ENCODE measurements at places on chromosomes 1 and 21. TPM values are rescaled to one million over a fixed set of nuclear protein-coding genes. Genes with fewer than 3 reads are reported as not detected.
A peak's percentile ranks its signal among the peaks of the same experiment; 100 is the strongest.

The RAB13 gene
- 0.43 TPM for total RNA-seq

The KCNK1 gene
- total RNA-seq = 9.0 TPM

The MIXL1 gene
- not detected for total RNA-seq

The KCNN3 gene
- not detected for total RNA-seq

The PTPN14 gene
- 0.28 TPM for total RNA-seq

The HEYL gene
- not detected for total RNA-seq

The FAM3B gene
- total RNA-seq = not detected

The KDF1 gene
- total RNA-seq = not detected

The PADI4 gene
- total RNA-seq = not detected

The TRNP1 gene
- total RNA-seq = not detected

DNA sequence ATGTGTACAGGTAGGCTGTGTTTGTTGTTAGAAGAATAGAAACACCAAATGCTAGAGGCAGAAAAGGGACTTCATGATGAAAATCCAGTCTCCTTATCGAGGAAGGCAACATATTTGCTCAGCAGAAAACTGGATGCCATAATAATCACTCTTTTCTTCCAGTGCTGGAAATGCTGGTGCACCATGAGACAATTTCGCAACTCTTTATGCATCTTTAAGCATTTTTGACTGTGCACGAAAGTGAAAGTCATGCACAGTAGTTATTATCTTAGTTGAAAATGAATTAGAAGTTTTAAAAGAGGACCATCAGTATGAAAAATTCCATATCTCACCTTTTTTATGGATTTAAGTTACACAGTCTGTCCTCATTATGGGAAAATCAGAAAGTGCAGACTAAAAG, 29.1 kb downstream of the SMYD2 start:
- H3K36me3 ChIP-seq = peaks cover 6% of the 10 kb centered on the region
- H3K27me3 ChIP-seq = no peaks in the 10 kb centered on the region
- no peak overlapping the region for H3K27ac ChIP-seq
- H3K4me3 ChIP-seq = peak overlapping the region; percentile 48
- peaks cover 24% of the 10 kb centered on the region for H3K4me1 ChIP-seq
- no peak for DNase-seq

GRCh38 chr1:42993502-42994136, 35.0 kb upstream of the SLC2A1 start:
- no peaks in the 10 kb centered on the region for H3K4me1 ChIP-seq
- no peaks in the 10 kb centered on the region for H3K36me3 ChIP-seq
- H3K27ac ChIP-seq = no peak overlapping the region
- no peak overlapping the region for H3K4me3 ChIP-seq
- H3K27me3 ChIP-seq = peaks cover 2% of the 10 kb centered on the region

DNA sequence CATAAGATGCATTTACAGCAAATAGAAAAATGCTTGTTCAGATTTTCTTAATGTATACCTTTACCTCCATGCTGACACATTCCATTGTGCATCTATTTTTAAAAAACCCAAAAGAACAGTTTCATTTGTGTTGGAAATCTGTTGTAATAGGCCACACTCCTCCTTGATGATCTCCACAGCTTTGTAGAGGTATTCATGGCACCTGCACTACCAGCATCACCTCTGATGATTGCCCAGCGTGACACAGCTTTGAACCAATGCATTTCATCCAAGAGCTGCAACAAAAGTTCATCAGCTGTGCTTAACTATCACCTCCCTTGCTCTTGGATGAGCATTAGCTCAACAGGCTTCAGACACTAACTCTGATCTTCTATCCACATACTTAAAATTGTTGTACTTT, 8.2 kb downstream of the DYNLT5 start:
- peaks cover 17% of the 10 kb centered on the region for H3K27me3 ChIP-seq
- no peak overlapping the region for H3K4me3 ChIP-seq
- H3K4me1 ChIP-seq = no peaks in the 10 kb centered on the region
- no peak for DNase-seq
- H3K27ac ChIP-seq = no peak overlapping the region

GRCh38 chr1:214563881-214564280, 12.5 kb upstream of the PTPN14 start:
- no peak for DNase-seq
- no peaks in the 10 kb centered on the region for H3K36me3 ChIP-seq
- H3K27me3 ChIP-seq = peaks cover 26% of the 10 kb centered on the region

- peaks cover 31% of the 10 kb centered on the region for H3K4me1 ChIP-seq
- H3K36me3 ChIP-seq = peaks cover 4% of the 10 kb centered on the region
- peak overlapping the region; percentile 47 for H3K27ac ChIP-seq
- DNase-seq = no peak
- H3K27me3 ChIP-seq = no peaks in the 10 kb centered on the region
Observed at GRCh38 chr21:15004721-15005370, 60.0 kb downstream of the NRIP1 start.

DNA sequence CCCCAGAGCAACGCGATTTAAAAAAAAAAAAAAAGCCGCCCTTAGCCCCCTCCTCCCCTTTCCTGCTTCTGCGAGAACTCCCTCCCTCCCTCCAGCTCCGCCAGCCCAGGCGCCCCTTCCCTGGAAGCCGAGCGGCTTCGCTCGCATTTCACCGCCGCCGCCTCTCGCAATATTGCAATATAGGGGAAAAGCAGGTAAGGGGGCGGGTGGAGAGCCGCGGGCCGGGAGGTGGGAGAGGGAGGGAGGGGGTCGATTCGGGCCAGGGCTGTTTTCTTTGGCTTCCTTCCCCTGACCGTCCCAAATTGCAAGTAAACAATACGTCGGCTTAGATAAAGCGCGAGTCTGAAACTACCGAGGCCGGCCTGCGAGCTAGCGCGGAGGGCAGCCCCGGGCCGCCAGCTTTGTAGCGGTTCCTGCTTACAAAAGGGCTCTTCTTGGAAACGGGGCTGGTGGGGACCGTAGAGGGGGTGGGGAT, 408 bp downstream of the LMO4 start:
- H3K27ac ChIP-seq = peak overlapping the region; percentile 88
- peaks cover 5% of the 10 kb centered on the region for H3K27me3 ChIP-seq
- peak; percentile 63 for DNase-seq
- H3K36me3 ChIP-seq = peaks cover 30% of the 10 kb centered on the region
- peaks cover 35% of the 10 kb centered on the region for H3K4me1 ChIP-seq

- H3K36me3 ChIP-seq = no peaks in the 10 kb centered on the region
- no peaks in the 10 kb centered on the region for H3K27me3 ChIP-seq
- no peak for DNase-seq
- no peaks in the 10 kb centered on the region for H3K4me1 ChIP-seq
- no peak overlapping the region for H3K4me3 ChIP-seq
- H3K27ac ChIP-seq = no peak overlapping the region
Observed at GRCh38 chr21:24200052-24200451, 1407.2 kb downstream of the MRPL39 start.

DNA sequence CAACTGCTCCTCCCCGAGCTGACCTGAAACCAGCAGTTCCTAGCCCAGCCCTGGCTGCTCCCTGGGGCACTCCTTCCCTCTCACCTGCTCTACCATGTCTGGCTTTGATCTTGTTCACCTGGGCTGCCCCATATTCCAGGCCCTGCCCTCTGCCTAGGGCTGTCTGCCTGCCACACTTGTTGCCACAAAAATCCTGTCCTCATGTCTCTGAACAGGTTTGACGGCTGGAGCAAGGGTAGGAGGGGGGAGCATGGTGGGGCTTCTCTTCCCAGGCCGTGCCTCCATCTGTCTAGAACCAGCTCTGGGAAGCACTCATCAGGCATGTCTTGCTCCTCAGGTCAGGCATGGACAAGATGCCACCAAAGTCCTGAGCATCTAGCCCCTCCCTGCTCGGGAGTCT, 44.3 kb upstream of the WNT2B start:
- DNase-seq = no peak
- H3K4me1 ChIP-seq = peaks cover 17% of the 10 kb centered on the region
- peaks cover 31% of the 10 kb centered on the region for H3K27me3 ChIP-seq
- H3K4me3 ChIP-seq = no peak overlapping the region
- H3K36me3 ChIP-seq = no peaks in the 10 kb centered on the region

- H3K4me1 ChIP-seq = peaks cover 77% of the 10 kb centered on the region
- no peak overlapping the region for H3K27ac ChIP-seq
- DNase-seq = no peak
- no peaks in the 10 kb centered on the region for H3K27me3 ChIP-seq
- H3K4me3 ChIP-seq = no peak overlapping the region
Observed at GRCh38 chr1:24936684-24937083, 6.6 kb upstream of the RUNX3 start.

- H3K4me3 ChIP-seq = no peak overlapping the region
- H3K27ac ChIP-seq = no peak overlapping the region
- no peaks in the 10 kb centered on the region for H3K4me1 ChIP-seq
- DNase-seq = no peak
Observed at GRCh38 chr1:204878621-204879234, 8.1 kb downstream of the NFASC start.

GRCh38 chr1:241532864-241533263, 686 bp downstream of the KMO start:
- no peak for DNase-seq
- H3K4me1 ChIP-seq = peaks cover 11% of the 10 kb centered on the region
- peaks cover 28% of the 10 kb centered on the region for H3K27me3 ChIP-seq

GRCh38 chr21:37101384-37101783, 28.3 kb downstream of the TTC3 start:
- H3K27ac ChIP-seq = no peak overlapping the region
- no peak for DNase-seq
- no peaks in the 10 kb centered on the region for H3K4me1 ChIP-seq

- peaks cover 23% of the 10 kb centered on the region for H3K4me1 ChIP-seq
- H3K27me3 ChIP-seq = no peaks in the 10 kb centered on the region
- H3K4me3 ChIP-seq = no peak overlapping the region
- no peak overlapping the region for H3K27ac ChIP-seq
- no peak for DNase-seq
Observed at GRCh38 chr1:87042111-87042811, 127.8 kb downstream of the HS2ST1 start.

DNA sequence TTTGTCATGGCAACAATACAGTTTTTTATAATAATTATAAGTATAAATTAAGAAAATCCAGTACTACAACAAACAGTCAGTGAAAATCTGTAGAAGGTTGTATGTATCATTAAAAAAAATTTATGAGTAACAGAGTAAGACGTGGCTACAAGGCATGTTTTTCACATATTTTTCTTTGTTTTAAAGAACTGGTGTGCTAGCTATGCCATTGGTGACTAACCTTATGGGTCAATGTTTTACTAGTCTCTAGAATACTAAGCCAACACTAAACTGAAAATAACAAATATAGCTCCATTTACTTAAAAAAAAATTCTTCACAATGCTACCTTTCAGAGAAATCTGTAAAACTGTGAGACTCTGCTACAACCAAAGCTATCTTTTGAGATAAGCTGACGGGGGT, 261.5 kb downstream of the ADGRL2 start:
- H3K27ac ChIP-seq = no peak overlapping the region
- H3K27me3 ChIP-seq = no peaks in the 10 kb centered on the region
- no peaks in the 10 kb centered on the region for H3K36me3 ChIP-seq

GRCh38 chr1:85228972-85229371, 28.2 kb upstream of the SYDE2 start:
- no peak overlapping the region for H3K4me3 ChIP-seq
- peaks cover 6% of the 10 kb centered on the region for H3K27me3 ChIP-seq
- H3K27ac ChIP-seq = no peak overlapping the region
- DNase-seq = no peak
- H3K36me3 ChIP-seq = no peaks in the 10 kb centered on the region
